Germinal center (tissue), 1 donor: ENCODE measurements at places on chromosomes 5 and 9.
A peak's percentile ranks its signal among the peaks of the same experiment; 100 is the strongest.

GRCh38 chr9:122286764-122287163 lies 22.1 kb downstream of the MRRF start:
- peak; percentile 44 for DNase-seq

DNA sequence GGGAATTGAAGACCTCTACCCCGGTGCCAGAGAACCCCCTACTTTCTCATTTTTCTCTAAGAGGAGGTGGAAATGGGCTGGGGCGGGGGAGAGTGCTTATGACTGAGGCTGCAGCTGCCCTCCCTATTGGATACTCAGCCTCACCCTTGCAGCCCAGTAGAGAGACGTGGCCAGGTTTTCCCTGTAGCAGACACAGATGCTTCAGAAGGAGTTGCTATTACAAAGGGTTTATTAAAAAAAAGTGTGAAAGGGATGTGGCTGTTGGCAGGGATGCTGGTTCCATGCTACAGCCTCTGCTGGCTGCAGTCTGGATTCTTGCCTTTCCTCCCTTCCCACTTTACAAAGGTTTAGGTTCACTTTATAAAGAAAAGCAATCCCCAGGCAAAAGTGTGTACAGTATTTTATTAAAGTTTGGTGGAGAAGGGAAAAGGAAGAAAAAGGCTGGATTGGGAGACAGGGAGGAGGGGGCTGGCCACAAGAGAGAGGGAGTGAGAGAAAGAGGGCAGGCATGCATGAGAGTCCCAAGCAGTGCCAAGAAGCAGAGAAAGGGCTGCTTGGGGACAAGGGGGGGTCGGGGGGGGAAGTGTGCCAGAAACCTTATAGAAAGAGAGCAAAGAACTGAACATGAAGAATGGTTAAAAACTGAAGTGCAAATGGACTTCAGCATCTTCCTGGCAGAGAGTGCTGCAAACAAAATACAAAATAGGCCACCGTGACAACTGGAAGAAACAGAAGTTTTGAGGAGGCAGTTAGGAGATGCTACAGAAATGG lies 29.5 kb upstream of the NFIB start:
- no peak for DNase-seq

GRCh38 chr9:69122549-69123141 lies 51.4 kb upstream of the TJP2 start:
- DNase-seq, result no peak

DNA sequence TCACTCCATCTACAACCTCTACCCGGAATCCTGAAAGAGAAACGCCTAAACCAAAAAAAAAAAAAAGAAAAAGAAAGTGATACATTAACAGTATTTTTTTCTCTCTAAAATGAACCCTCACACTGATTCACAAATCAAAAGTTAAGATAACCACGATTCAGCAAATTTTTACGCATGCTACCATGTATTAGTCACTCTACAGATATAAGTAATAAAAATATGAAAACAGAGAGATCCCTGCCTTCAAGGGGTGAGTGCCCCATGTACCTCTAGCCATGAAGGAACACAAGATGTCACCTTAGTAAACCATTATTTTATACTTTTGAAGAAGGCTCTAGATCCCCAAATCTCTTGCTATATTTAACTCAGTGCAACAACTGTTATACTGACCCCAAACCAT lies 33.4 kb downstream of the CEMIP2 start:
- DNase-seq, result no peak

DNA sequence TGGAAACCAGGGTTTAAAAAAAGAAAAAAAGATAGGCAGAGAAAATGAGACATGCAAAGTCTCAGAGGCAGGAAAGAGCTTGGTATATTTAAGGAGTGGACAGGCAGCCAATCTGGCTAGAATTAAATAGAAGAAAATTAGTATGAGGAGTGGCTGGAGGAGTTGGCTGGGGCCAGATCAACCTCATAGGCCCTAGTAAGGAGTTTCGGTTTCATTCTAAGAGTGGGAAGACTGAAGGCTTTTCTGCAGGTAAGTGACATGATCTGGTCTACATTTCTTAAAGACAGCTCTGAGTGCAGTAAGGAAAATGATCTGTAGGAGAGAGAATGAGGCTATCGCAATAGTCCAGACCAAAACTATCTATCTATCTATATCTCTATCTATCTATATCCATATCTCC lies 27.5 kb downstream of the ADRB2 start:
- DNase-seq, result no peak

GRCh38 chr9:110027671-110028081 lies 180.3 kb downstream of the C9orf152 start:
- DNase-seq, result no peak

DNA sequence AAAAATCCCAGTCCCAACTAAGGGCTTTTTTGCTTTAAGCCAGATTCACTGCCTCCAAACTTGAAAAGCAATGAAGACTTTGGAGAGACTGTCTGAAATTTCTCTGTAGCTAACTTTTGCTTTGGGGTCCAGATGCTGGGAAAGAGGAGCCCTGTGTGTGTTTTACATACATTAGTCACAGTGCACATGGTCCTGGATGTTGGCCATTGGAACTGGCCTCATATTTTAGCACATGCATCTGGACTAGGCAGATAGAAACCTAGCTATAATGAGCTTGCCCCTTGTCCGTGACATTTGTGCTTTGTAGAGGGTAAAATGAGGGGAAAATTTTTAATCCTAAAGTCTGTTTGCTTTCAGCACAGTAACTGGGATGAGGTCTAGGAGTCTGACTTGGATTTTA lies 421.7 kb downstream of the CDK5RAP2 start:
- no peak for DNase-seq

DNA sequence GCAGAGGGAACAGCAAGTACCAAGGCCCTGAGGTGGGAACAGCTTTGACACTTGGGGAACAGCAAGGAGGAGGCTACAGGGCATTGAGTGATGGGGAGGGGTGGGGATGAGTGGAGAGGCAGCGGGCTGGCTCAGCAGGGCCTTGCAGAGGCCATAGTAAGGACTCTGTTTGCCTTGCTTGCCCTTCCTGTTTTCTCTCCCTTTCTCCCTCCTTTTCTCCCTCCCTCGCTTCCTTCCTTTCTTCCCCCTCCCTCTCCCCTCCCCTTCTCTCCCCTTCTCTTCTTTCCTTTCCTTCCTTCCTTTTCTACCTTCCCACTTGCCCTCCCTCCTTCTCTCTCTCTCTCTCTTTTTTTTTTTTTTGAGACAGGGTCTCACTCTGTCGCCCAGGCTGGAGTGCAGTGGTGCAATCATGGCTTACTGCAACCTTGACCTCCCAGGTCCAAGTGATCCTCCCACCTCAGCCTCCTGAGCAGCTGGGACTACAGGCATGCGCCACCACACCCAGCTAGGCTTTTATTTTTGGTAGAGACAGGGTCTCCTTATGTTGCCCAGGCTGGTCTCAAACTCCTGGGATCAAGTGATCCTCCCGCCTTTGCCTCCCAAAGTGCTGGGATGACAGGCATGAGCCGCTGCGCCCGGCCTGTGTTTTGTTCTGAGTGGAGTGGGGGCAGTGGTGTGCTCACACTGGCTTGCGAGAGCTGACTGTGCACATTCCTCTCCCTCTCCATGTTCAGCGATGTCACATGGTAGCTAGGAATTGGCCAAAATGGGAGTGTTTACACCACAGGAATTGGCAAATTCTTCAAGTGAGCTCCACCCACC lies 17.1 kb downstream of the IER5L start:
- DNase-seq, result no peak

- no peak for DNase-seq
Observed at GRCh38 chr5:113050721-113051382, 74.3 kb downstream of the DCP2 start.

- DNase-seq, result no peak
Observed at GRCh38 chr9:132007371-132008025, 72.2 kb downstream of the MED27 start.

DNA sequence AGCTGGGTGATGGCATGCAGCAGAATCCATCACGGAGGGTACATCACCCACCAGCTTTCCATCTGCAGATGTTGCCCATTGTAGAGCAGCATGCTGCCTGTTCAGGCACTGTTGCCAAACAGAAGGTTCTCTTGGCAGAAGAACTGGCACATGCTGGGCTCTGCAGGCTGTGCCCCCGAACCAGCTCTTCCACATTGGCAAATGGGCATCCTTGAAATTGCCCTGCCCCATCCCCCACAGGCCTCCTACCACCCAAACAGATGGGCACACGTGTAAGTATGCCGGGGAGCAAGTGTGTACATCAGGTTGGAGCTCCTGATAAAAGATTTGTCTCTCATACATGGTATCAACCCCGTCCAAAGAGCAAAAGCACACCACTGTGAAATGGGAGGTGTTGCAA lies 220.3 kb upstream of the TAS2R1 start:
- DNase-seq, result no peak

GRCh38 chr5:56050551-56051255 lies 55.9 kb upstream of the IL6ST start:
- DNase-seq, result no peak

DNA sequence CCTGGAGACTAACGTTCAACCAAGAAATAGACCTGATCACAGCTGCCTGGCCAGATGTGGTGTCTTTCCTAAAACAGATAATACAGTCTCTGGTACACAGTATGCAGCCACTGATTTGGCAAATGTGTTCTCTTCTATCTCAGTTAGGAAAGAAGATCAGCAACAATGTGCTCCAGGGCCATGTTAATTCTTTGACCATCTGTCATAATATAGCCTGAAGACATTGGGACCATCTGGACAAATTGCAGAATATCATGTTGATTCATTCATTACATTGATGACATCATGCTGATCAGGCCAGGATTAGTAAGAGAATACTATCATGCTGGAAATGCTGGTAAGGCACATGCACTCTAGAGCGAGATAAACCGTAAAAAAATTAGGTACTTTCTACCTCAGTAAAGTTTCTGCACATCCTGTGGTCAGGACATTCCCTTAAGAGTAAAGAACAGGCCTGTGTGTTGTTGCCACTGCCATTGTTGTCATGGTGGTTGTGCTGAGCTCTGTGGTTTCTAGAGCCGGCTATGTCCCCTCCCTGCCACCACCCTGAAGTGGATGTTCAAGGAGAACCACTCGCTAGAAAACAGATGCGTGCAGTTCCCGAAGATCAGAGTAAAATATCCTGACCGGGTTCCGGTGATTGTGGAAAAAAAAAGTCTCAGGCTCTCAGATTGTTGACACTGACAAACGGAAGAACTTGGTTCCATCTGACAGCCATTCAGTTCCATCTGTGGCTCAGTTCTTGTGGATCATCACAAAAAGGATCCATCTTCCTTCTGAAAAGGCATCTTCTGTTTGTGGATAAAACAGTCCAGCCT lies 6.4 kb upstream of the JMY start:
- no peak for DNase-seq

DNA sequence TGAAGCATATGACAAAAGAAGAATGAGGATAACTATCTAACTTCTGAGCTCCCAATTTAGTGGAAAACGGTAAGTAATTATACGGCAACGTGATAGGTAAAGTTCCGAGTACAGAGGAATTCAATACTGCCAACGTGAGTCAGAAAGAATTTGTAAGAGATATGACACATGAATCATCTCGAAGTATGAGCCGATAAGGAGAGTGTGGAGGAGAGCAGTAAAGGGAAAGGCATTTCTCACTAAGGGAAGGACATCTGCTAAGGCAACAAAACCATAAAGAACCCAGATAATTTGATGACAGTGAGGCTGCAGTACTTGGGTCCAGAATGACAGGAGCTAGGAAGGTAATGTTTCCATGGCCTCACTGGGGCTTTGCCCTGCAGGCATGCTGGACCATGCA lies 11.0 kb downstream of the MPDZ start:
- no peak for DNase-seq

DNA sequence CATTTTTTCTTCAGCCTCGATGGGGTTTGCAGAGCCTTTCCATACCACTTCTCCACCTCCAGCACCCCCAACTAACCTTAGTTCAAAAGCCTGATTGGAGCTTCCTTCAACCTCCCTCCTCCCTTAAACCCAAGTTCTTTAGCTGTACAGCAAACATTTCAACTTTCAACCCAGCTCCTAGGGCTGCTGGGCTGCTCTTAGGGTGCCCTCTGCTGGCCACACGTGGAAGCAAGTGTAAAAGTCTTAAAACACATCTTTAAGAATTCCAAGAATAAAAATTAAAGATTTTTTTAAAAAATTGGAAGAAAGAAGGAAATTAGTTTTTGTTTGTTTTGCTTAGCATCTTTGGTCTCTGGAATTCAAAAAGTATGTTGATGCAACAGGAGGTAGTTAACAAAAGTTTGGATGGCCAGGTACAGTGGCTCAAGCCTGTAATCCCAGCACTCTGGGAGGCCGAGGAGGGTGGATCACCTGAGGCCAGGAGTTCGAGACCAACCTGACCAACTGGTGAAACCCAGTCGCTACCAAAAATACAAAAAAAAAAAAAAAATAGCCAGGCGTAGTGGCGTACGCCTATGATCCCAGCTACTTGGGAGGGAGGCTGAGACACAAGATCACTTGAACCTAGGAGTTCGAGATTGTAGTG lies 15.5 kb upstream of the HSD17B3 start:
- DNase-seq, result peak; percentile 48

- no peak for DNase-seq
Observed at GRCh38 chr9:129270903-129271431, 92.9 kb upstream of the IER5L start.

DNA sequence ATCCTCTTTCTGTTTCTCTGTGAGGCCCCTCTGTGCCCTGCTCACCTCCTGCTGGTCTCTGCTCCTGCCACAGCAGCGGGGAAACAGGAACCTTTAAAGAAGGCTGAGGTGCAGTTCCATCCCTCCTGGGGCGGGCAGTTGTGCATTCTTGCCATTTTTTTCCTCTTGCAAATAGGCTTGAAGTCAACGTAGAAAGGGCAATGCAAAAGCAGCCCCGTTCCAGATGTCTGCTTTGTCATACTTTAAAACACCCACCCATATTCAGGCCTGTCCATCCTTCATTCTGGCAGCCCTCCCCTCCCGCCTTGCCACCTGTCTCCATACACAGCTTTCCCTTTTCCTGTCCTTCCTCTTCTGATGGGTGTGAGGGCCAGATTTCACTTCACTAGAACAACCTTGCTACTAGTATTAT lies 65.4 kb upstream of the KLF9 start:
- DNase-seq, result no peak

GRCh38 chr9:82490019-82490499 lies 501.5 kb downstream of the SPATA31D1 start:
- DNase-seq, result no peak

- DNase-seq, result no peak
Observed at GRCh38 chr5:57501414-57502201, 19.0 kb upstream of the ACTBL2 start.

DNA sequence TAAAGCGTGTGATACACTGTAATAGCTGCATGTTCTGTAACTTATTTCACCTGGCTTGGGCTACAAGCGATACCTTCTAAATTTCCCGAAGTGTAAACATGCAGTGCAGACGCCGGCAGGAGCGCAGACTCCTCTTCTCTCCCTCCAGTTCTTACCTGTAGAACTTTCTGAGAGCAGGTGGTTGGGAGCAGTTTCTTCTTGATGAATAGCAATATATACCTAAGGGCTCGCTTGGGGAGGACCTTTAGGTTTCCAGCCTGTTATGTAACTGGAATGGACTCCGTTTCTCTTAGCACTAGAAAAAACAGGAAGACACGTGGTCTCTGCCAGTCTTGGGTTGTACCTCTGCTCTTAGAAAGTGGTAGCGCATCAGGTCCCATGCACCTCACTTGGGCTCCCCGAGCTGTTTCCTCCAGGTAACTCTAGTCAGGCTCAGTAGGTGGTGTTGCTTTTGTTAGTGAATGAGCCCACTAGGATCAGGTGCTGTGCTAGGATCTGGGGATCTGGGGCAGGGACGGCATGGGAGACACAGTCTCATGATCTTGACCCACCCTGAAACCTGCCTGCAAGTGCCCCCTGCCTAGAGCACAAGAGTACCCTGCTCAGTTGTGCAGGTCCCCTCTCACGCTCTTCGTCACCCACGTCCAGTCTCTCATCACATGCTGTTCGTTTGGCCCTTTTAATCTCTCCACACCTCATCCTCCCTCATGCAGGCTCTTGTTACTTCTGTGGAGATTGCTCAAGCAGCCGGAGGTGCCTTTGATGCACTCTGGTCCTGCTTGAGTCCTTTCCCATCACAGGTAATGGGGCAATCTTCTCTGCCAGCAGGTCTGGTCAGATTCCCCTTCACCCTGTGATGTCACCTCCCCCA lies 2.8 kb downstream of the TENT4A start:
- no peak for DNase-seq
